ENCODE measurements at places on chromosomes 4 and X. TPM values are rescaled to one million over a fixed set of nuclear protein-coding genes. Genes with fewer than 3 reads are reported as not detected.

Gene CACNA1F
- 0.72 TPM for total RNA-seq

DNA sequence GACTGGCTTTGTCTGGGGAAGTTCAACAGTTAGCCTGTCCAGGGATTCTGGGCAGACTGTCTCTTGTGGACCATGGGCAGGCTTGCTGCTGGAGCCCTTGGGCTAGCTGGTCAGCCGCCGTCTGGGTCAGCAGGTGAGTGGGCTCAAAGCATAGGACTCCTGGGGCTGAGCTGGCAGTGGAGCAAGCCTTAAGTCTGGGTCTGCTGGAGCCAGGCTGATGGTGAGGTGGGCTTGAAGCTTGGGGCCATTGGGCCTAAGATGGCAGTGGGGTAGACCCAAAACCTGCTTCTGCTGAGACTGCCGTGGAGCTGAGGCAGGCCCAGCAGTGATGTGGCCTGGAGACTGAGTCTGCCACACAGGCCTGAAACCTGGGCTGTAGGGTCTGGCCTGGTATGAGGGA, 645.1 kb downstream of the RAPGEF2 start:
- no peak for DNase-seq

DNA sequence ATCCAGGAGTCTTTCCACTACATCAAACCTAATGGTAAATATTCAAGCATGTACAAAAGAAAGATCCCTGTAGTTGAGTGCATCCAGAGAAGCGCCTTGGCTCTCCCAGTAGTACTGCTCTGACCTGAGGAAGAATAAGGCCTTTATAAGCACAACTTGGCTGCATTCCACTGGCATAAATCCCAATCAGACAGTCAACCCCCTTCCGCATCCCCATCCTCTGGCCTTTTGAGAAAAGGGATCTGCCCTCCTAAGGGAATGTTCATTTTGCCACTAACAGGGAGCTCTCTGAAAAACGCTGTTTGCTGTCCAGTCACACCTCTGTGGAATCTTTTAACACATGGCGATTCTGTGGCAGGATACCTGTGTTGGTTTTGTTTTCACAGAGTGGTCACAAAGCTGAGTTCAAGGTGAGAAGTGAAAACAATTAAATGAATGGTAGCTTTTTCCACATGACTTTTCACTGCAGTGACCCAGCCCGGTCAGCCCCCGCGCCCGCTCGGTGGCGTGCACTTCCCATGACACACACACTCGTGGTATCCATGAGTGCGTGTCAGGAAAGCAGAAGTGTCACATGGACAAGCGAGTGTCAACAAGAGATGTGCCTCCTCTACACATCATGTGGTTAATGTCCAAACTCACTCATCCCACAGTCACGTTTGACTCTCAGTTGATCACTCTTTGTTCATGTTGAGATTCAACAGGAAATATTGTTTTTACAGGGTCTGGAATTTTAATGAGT, 112.2 kb upstream of the ENPP6 start:
- DNase-seq = peak; percentile 65

- no peak for DNase-seq
Measured at GRCh38 chr4:124018383-124019317, 622.1 kb downstream of the SPRY1 start.

GRCh38 chr4:21726255-21726815, 222.2 kb downstream of the KCNIP4 start:
- no peak for DNase-seq

GRCh38 chrX:39815631-39816030, 282.1 kb downstream of the BCOR start:
- DNase-seq = peak; percentile 12

DNA sequence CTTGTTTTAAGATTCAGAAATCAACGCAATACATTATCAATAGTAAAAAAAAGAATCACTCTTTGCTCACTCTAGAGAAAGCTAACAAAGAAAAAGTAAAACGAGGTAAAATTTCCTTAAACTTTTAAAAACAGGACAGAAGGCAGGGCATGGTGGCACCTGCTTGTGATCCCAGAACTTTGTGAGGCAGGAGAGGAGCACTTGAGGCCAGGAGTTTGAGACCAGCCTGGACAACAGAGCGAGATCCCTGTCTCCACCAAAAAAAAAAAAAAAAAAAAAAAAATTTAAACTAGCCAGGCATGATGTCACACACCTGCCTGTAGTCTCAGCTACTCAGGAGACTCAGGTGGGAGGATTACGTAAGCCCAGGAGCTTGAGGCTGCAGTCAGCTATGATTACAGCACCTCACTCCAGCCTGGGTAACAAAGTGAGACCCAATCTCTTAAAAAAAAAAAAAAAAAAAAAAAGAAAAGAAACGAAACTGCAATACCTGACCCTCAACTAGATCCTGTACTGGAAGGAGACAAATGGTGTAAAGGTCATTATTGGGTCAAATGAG, 3.5 kb downstream of the CCNI start:
- DNase-seq = peak; percentile 24
